ENCODE measurements at places on chromosomes 12 and 14. TPM values are rescaled to one million over a fixed set of nuclear protein-coding genes. Genes with fewer than 3 reads are reported as not detected.

Gene POTEM
- total RNA-seq: not detected

Gene ASCL1
- total RNA-seq: not detected

Gene FOXJ2
- 7.1 TPM for total RNA-seq

Gene RDH5
- 6.3 TPM for total RNA-seq

Gene KLRD1
- total RNA-seq: under 0.01 TPM

Gene COQ6
- total RNA-seq: 23.2 TPM

Gene ACIN1
- 77.6 TPM for total RNA-seq

Gene AKAP3
- total RNA-seq: not detected

Gene ADAM20
- total RNA-seq: not detected

Gene NEUROD4
- not detected for total RNA-seq

Gene KCNC2
- not detected for total RNA-seq

Gene NTN4
- 0.58 TPM for total RNA-seq
